ENCODE measurements at places on chromosomes 1 and 21.

DNA sequence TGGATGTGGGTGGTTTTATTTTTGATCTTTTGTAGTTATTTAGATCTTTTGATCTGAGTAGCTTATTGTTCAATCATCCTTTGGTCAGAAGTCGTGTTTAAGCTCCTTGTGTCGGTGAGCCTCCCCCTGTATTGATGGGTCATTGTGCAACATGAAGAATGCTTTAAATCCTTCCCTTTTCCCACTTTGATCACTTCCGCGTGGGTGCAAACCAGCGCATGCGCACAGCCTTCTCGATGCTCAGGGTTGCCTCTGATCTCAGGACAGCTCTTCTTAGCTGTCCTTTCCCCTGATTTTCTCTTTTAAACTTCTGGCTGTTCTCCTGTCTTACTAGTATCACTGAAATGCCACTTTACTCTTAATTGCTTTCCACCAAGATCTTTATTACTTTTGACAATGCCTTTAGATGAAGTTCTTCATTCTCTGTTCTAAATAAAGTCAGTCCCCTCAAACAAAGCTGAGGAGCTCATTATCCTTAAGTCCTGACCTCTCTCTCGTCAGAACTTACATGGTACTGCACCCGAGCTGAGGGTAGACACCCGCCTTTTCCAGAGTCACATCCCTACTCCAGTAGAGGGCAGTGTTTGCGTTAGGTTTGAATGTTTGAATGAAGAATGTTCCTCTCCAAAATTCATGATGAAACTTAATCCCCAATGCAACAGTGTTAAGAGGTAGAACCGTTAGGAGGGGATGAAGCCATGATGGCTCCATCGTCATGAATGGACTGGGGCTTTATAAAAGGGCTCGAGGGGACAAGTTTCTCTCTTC is 547.9 kb upstream of the TMPRSS15 start:
- DNase-seq, result peak; percentile 23

DNA sequence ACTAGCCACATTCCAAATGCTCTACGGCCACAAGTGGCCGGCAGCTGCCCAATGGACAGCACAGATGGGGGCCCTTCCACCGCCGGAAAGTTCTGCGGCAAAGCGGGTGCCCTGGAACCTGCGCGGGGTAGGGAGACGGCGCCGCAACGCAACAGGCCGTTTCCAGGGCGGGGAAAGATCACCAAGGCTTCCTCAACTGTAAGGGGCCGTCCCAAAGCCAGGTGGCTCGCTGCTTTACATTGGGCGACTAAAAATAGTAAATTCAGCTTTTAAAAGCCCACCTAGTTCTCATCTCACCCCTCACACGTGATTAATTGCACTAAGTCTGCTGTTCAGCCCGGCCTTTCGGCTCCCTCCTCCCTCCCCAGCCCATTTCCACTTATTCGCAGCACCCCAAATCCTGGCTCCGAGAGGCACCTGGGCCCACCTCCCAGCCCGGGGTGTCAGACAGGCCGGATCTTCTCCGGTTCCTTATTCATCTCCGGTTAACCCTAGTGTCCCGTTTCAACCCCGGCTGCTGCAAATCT is 643 bp downstream of the CFAP298 start:
- DNase-seq, result peak; percentile 41

GRCh38 chr21:29586696-29587095 is 288.0 kb downstream of the BACH1 start:
- no peak for DNase-seq

GRCh38 chr1:77039739-77040138 is 172.5 kb downstream of the ST6GALNAC5 start:
- DNase-seq, result no peak

- DNase-seq, result no peak
Observed at GRCh38 chr1:147611586-147611985, 58.7 kb downstream of the ACP6 start.

DNA sequence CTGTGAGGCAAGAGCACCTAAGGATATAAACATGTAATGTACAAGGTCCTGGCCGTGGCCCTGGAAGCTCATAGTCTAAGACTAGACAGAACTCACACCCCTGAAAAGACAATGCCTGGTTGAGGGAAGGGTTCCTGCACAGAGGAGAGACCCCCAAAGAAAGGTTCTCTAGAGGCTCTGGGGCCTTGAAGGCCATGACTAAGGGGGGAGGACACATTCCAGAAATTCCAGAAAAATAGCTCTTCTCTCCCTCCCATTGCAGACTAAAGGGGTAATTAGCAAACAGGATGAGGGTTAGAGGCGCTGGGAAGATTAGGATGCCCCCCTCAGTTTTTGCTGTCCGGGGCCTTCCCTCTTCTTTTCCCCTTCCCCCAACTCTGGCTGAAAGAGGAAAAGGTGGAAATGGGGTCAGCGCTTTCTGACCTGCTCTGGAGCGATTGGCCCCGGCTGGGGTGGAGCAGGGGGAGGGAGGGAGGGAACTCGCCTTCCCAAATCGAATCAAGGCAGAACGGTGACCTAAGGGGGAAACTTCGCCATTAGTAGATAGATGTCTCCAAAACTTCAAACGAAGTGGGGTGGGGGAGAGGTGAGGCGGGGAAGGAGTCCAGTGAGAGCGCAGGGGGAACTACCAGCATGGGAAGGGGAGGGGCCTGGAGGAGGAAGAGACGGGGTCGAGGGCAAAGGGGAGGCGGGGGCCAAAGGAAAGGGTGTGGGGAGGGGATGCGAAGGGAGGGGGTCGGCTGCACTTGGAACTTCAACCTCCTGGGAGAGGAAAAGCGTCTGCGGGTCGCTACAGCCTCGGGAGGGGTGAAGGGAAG is 11.8 kb downstream of the PAX7 start:
- no peak for DNase-seq
